ENCODE measurements at places on chromosomes 1 and 21.

- DNase-seq: no peak
These were observed 13.6 kb upstream of the RGS4 start for GRCh38 chr1:163055531-163055930.

DNA sequence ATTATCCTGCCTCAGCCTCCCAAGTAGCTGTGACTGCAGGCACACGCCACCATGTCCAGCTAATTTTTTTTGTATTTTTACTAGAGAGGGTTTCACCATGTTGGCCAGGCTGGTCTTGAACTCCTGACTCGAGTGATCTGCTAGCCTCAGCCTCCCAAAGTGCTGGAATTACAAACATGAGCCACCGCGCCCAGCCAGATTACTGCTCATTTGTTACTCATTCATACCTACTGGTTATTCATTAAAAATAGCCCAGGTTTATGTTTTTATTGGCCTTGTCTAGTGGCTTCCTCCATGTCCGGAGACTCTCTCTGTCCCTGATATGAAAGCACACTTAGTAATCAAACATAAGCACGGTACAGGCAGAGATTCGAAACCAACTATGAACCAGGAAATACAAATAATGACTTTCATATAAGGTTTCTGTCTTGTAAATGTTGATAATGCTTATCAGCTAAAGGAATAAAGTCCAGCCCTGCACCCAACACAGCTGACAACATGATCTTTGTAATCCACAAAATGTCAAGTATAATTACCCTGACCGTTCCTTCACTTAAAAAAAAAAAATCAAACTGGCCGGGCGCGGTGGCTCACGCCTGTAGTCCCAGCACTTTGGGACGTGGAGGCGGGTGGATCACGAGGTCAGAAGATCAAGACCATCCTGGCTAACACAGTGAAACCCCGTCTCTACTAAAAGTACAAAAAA, 50.4 kb upstream of the CXADR start:
- DNase-seq: no peak

DNA sequence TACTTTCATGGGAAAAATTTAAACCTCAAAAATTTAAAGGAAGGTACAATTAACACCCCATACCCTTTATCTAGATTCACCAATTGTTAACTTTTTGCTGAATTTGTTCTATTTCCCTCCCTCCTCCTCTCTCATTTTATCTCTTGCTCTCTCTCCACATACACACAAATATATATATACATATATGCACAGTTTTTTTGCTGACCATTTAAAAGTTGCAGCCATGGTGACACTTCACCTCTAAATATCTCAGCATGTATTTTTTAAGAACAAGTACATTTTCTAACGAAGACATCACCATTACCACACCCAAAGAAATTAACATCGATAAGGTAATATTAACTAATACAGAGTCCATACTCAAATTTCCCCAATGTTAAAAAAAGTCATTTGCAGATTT, 33.9 kb downstream of the LRIG2 start:
- DNase-seq: no peak

- peak; percentile 36 for DNase-seq
These were observed 16.1 kb upstream of the STMN1 start for GRCh38 chr1:25922056-25922970.

Data from GM13977 (cell line).